Lower leg skin (tissue), 4 donors: ENCODE measurements at places on chromosomes 13 and 19.
A peak's percentile ranks its signal among the peaks of the same experiment; 100 is the strongest.

DNA sequence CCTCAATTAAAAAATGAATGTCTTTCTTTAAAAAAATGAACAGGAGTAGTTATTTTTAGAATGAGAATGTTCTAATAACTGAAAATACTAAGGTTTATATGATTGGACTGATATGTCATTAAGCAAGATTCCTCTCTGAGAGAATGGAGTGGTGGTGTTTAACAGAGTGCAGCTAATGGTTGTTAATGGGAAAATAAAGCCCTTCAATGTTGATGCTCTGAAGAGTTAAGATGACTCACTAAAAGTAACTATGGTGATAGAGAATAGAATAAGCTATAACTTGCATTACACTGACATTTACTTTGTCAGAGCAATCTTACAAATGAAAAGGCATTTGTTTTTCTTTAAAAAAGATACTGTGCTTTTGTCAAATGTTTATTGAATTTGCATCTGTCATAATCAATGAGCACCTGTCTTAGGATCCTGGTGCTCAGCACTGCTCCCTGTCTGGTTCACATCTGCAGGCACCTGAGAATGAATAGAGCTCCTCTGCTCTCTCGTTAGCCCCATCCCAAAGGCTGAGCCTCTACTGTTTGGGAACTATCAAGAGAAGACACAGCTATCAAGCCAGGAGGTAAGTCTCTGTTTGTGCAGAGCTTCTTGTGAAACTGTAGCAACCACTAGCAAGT lies 15.1 kb downstream of the PABPC3 start:
- no peak for DNase-seq

GRCh38 chr13:109746364-109746763 lies 40.0 kb downstream of the IRS2 start:
- no peak for DNase-seq

DNA sequence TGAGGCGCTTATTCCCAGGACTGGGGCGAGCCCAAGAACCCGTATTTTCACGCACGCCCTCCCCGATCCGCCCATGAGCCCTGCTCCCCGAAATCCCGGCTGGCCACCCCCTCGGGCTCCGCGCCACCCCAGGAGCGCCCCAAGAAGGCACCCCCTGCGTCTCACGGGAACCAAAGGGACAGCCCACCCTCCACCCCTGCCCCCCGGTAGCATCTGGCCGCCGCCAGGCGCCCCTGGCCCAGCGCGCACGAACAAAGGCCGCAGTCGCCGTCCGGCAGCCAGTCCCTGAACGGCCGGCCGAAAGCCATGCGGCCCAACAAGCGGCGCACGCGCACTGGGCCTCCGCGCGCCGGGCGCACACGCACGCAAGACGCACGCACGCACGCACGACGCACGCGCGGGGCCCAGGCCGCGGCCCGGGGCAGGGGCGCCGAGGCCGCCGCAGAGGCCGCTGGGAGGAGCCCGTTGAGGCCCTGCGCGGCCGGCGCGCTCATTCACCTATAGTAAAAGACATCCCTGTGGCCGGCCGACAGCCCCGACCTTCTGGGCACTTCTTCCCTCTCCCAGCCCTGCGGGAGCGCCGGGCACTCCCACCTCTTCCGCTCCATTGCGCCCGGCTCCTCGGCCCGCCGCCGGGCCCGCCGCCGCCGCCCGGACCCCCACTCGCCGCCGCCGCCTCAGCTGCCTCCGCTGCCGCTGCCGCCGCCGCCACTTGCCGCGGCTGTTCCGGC lies 476 bp downstream of the MBD3 start:
- DNase-seq: peak; percentile 93

DNA sequence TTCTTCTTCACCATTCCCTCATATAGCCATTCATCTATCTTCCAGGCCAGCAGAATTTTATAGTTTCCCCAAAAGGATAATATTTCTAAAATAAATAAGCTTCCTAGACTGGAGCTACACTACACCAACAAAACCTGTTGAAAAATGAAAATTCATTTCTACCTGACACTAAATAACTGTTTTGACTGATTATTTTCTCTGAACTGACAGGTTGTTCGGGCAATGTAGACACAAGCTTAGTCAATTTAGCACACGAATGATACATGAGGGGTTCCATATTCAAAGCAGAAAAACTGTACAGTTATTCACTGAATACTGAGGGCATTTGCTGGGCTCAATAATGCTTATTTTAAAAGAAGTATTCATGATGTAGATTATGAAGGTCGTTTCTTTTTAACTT lies 589.7 kb downstream of the LIG4 start:
- DNase-seq: no peak

DNA sequence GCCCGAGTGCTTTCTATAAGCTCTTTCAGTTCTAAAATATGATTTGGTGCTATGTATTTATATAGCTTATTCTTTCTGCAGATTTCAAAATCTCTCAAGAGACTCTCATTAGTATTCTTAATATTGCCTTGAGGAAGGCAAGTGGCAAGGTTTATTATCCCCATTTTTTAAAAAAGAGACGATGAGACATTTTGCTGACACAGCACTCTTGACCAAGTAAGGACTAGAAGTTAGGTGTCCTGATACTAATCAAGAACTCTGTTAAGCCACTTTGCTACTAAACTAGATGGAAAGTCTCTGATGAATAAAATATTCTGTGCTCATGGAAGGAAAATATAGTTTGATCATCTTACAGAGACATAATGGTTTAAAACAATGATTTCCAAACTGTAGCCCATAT lies 164.7 kb downstream of the MZT1 start:
- no peak for DNase-seq

GRCh38 chr13:105389373-105389772 lies 1146.1 kb downstream of the EFNB2 start:
- DNase-seq: no peak

GRCh38 chr13:43305416-43305815 lies 282.0 kb downstream of the DNAJC15 start:
- no peak for DNase-seq

DNA sequence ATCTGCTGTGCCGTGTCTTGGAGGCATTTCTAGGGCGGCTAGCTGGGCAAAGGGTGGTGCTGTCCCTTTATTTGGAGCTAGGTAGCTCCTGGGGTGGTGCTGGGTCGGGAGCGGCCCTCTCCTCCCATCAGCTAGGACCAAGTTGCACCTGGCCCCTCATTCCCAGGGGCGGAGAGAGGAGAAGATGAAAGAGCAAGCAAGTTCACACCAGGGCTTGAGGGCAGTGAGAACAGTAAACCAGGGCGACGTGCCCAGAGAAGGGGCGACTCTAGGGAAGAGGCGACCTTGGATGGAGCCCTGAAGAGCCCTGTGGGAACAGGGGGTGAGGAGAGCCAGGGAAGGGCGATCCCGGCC lies 17.0 kb upstream of the KCNN1 start:
- DNase-seq: no peak

GRCh38 chr19:49696115-49696514 lies 5.2 kb downstream of the CPT1C start:
- no peak for DNase-seq

- no peak for DNase-seq
Observed at GRCh38 chr19:46732966-46733689, 12.7 kb upstream of the FKRP start.

DNA sequence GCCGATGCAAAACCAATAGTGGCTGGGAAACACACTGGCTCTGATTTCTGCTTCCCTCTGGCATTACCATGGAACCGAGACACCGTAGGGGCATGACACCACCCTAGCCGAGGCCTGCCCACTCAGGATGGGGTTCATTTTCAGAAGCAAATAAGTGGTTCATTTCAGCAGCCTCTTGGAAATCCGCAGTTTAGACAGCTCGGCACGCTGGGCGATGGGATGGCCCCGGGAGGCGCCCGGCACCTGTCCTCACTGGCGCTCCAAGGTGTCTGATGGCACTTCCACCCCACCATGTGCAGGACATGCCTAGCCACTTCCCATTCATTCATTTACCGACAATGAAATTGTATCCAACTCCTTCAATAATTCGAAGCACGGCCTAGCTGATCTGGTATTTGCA lies 33.8 kb downstream of the KLF2 start:
- no peak for DNase-seq

DNA sequence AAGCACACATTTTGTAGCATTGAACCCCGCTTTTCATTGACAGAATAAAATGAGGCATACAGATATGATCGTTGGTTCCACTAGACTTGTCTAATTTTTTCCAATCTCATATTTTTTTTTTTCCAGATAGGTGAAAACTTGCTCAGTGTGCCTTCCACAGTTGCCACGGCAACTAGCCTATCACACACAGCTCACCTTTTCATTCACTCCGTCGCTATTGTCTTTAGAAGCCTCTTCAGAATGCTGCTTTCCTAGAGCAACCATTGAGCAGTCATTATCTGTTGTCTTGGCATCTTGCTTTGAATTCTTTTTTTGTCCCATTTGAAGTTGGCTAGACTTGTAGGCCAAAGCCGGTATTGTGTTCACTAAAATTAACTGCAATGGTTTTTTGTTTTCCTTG lies 37.7 kb upstream of the ESD start:
- DNase-seq: no peak

GRCh38 chr13:45474584-45475454 lies 10.1 kb downstream of the COG3 start:
- no peak for DNase-seq

- DNase-seq: no peak
Observed at GRCh38 chr19:36103842-36104552, 6.9 kb upstream of the OVOL3 start.

- no peak for DNase-seq
Observed at GRCh38 chr19:10854350-10855089, 6.3 kb downstream of the C19orf38 start.

DNA sequence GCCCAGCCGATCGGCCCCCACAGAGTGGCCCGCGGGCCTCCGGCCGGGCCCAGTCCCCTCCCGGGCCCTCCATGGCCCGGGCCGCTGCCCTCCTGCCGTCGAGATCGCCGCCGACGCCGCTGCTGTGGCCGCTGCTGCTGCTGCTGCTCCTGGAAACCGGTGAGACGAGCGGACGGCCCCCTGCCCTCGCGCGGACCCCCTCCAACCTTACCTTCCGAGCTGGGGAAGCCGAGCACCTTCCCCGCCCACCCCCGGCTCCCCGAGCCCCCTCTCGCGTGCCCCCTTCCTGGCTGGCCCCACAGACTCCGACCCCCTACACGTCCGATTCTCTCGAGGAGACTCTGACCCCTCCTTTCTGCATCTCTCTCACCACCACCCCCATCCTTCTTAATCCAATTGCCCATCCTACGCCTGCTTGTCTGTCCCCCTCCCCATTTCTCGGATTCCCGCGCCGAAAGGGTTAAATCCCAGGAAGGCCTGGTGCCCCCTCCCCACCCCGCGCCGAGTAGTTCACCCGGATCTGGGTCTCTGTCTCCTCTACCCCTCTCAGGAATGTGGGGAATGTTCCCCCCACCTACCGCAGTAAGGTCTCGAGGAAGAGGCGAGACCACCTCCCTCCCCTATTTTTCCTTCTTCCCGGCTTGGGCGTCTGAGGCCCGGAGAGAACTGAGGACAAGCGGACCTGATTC lies 502 bp downstream of the NECTIN2 start:
- peak; percentile 52 for DNase-seq

GRCh38 chr13:106213028-106213757 lies 322.3 kb downstream of the EFNB2 start:
- no peak for DNase-seq

- DNase-seq: no peak
Observed at GRCh38 chr13:22837980-22838647, 342.7 kb upstream of the SGCG start.

GRCh38 chr13:105474983-105475610 lies 1060.4 kb downstream of the EFNB2 start:
- no peak for DNase-seq

DNA sequence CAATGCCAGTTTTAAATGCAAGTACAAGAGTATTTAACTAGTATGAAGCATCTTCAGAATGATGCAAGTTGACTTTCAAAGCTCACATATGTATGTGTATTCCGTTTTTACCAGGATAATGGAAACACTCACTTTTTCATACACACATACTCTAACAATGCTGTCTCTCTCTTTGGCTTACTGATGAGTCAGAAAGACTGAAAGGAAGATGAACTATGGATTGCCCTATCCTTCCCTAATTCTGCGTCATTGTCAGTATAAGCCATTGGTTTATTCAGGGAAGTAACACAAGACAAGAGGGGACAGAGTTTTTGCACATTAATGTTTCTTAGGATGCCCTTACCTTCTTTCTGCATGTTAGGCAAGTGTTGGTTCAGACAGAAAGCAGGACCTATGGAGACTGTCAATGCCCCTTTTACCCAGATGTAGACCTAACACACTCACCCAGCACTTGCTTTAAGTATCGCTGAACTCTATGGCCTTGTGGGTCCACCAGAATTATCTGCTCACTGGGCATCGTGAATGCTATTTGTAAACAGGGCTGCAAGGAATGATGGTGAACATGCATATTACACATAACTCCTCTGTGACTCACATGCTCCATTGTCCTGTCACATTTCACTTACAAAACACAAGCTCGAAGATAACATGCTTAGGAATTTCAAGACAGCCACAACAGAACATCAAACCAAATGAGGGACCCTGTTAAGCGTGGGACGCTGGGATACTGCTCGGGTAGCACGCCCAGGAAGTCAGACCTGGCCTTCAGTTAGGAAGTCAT lies 10.0 kb upstream of the OXGR1 start:
- DNase-seq: no peak

GRCh38 chr13:111577208-111577828 lies 256.9 kb downstream of the TEX29 start:
- no peak for DNase-seq

DNA sequence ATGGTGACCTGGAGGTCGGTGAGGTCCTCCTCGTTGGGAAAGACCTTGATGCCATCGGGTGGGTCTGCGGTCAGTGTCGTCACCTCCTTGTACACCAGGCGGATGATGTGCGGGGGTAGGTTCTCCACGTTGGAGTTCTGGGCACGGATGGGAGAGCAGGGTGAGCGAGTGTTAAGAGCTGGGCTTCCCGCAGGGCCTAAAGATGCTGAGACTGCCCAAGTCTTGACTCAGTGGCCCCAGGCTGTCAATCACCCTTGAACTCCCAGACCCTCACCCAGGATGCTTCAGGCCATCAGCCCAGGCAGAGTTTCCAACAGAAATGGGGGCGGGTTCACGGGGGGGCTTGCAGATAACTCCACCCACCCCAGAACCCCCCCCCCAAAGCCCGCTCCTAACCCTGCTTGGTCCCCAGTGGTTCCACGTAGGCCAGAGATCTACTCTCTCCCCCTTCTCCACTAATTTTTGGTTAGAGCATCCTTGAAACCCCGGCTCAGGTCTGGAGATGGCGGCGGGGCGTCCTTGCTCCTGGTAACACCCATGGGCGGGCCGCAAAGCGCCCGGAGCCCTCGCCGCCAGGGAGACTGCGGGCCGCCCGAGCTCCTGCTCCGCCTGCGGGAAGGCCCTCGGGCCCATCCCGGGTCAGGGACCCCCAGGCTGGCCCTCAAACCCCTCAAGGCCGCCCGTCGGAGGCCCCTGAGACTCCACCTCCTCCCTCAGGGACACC lies 600 bp downstream of the UBE2S start:
- peak; percentile 88 for DNase-seq

DNA sequence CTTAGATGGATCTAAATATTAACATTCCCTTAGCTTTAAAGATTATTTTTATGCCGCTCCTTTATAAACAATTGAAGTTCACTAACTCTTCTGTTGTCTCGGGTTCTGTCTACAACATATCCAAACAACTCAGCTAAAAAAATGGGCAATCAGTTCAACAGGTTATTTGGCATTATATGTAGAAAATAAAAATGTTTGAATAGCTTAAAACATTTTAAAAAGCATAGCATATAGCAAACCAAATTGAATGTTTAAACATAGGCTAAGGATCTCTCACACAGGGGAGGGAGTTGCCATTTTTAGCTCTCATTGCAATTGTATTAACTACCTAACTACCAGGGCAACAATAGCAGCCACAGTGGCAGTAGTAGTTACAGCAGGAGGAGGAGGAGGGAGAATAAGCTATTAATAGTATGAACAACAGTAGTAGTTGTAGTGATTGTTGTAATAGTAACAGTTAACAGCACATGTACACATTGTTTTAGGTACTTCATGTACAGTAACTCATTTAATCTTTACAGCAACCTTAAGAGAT lies 404.2 kb downstream of the KCNRG start:
- no peak for DNase-seq
